ENCODE measurements at places on chromosomes 3 and 15.

DNA sequence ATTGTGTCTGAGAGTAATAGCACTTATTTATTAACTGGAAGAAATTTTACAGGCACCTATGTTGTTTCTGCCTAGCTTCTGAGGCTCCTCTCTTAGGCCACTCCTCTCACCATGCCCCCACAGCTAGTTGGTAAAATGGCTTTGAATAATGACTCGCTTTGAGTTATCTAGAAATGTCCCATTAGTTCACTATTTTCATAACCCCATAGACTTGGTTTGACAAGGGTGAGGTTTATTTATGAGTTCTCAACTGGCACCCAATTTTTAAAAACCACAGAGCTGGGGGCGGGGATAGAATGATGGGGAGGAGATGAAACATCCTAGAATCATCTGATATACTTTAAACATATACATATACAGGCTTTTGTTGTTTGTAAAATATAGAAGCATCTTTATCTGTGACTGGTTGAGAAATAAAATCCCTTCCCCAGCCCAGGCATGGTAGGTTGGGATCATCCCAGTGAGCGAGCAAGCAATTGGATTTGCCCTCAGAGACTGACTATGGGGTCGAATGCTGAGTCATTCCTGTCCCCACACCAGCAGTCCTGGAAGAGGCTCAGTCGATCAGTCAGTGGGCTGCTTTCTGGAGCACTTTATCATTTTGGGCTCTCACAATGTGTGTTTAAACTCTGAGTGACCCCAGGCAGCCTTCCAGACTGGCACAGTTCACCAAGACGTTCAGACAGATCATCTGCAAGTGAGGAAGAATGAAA, 60.2 kb upstream of the TSEN2 start:
- no peak for DNase-seq

- no peak for DNase-seq
Observed at GRCh38 chr15:81023483-81024264, 23.0 kb downstream of the TLNRD1 start.

GRCh38 chr3:196111939-196112386, 30.1 kb upstream of the TFRC start:
- DNase-seq: no peak

DNA sequence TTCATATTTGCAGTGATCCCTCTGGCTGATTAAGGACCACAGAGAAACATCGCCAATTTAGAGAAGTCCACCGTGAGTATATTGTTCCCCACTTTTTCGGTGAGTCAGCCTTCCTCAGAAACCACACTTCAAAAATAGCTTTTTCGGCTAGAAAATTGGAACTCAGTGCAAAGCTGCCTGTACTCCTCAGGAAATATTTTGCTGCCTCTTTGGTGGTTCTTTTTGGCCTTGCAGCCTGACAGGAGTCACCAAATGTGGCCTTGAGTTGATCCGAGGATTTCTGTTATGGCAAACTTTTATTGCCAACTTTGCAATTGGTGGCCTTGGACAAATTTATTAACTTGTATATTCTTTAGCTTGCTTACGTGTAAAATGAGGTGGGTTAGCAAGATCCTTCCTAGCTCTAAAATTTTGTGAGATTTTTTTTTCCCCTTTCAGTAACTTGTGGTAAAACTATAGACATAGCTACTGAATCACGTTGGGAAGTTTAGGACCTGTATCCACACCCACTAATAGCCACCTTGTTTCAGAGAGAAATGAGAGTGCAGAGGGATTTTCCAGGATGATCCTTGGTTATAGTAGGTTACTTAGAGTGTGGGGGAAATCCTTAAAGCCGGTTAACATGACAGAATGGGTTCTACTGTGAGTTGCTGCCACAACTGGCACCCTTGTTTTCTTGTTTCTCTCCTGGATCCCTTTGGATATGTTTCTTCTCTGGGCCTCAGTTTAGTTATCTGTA, 9.9 kb downstream of the ARL6IP5 start:
- DNase-seq: no peak

DNA sequence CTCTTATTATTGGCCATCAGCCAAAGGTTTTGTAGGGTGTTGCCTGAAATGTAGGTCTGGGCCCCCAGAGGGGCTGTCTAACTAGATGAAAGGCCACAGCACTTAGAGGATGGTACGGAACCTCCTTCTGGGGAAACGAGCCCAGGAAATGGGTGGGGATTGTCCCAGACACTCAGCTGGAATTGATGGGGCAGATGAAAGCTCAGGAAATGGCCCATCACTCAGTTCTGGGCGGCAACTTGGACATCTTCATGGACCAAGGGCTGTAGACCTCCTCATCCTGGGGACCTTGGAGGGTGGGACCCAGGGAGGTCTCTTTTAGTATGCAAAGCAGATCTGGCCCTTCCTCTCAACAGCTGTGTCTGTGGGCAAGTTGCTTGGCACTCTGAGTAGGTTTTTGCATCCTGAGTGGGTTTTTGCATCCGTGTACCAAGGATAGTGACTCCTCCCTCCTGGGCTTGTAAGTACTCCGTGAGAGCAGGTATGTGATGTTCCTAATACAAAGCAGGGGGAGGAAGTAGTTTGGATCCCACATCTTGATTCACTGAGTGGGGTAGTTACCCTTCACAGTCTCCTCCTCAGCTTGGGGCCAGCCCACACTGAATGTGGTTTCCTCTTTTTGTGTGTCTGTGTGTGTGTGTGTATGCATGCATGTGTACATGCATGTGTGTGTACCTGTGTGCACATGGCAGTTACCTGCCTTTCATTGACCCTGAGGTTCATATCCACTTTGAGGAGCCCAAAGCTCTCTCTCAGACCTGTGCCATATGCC, 292.0 kb downstream of the RPLP1 start:
- DNase-seq: no peak

DNA sequence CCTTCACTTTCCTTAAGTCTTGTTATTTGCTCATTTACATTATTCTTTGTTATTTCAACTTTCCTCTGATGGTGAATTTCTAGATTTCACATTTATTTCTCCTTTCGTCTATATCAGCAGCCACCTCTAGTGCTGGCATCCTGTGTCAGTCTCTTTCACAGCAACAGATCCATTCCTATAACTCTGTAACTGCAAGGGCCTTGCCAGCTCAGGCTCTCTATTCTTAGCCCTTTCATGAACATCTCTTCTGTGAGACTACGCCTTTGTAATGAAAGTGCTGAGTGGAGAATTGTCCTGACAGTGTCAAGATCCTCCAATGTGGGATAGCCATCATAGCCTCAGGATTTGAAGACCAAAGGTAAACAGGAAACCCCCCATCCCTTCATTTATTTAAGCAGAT, 3.9 kb upstream of the SCG3 start:
- DNase-seq: no peak

DNA sequence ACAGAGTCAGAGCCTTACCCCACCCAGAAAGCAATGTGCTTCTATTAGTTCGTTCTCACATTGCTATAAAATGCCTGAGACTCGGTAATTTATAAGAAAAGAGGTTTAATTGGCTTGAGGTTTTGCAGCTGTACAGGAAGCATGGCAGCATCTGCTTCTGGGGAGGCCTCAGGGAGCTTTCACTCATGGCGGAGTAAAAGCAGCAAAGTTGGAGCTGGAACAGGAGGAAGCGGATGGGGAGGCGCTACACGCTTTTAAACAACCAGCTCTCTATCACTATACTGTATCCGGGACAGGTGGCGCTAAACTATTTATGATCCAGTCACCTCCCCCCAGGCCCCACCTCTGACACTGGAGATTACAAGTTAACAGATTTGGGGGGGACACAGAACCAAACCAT, 176.3 kb upstream of the BHLHE40 start:
- no peak for DNase-seq

DNA sequence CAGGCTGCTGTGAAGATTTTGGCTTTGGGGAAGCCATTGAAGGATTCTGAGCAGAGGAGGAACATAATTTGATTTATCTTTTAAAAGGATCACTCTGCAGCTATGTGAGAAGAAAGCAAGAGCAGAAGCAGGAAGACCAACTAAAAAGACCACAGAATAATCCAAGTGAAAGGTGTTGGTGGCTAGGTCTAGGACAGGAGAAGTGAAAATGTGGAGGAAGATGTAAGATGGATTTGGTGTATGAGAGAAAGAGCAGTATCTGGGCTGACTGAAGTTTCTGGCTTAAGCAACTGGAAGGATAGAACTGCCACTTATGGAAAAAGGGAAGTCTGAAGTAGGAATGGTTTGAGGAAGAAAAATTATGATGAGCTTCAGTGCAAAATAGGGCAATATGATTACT, 62.0 kb downstream of the SFMBT1 start:
- no peak for DNase-seq

- no peak for DNase-seq
Observed at GRCh38 chr3:12954891-12955650, 113.7 kb upstream of the RPL32 start.

DNA sequence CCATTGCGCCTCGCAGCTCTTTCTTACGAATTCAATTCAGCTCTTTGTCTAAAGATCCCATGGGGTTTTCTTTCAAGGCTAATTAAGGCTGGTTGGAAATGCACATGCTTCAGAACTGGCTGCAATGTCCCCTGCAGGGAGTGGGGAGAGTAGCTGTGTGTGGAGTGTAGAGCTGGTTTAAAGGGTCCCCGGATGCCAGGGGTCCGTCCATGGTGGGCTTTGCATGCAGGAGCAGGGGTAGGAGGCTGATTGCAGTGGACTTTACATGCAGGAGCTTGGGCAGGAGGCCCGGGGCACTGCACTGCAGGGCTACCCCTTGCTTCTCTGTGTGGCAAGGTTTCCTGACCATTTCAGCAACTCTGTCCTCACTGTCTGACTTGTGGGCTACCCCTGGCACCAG, 261.6 kb upstream of the LYSMD4 start:
- DNase-seq: no peak

DNA sequence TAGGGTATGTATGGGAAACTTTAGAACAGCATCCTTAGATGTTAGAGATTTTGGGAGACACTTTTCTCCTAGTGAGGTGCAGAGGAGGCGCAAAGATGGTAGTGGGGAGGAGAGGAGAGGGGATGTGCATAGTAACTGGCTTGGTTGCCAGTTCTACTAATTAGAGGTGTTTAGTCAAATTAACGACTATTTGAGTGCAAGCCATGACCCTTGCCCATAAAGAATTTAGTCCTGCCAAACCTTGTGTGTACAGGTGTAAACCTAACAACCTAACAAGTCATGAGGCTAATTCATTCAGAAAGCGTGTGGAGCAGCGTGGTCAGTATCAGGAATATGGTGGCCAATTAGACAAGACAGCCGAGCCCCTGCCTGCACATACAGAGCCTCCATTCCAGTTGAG, 62.2 kb upstream of the SEC22A start:
- no peak for DNase-seq

DNA sequence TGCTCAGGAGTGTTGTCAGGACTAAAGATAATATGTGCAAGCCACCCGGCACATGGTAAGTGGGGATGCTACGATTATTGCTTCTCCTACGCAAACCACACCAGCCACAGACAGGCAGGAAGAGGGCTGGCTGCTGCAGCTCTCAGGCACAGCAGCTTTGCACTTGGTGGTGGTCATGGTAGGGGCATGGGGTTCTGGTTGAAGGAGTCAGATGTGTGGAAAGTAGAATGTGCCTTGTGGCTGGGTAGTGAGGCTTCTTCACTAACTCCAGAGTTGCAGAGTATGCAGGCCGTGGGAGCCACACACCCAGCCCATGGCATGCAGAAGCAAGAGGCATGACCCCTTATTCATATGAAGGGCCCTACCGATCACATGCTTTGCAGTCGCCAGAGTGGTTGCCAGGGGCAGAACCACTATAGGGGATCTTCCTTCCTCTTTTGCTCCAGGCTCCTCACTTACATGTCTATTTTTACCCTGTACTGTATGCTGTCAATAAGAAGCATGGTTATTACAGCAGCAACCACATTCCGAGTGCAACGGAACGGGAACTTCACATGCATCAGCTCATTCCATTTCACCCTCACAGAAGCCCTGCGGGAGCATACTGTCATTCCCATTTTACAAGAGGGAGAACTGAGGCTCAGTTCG, 59.2 kb upstream of the HERC1 start:
- DNase-seq: peak; percentile 53

- DNase-seq: no peak
Observed at GRCh38 chr15:72783004-72783639, 436 bp downstream of the ADPGK start.

DNA sequence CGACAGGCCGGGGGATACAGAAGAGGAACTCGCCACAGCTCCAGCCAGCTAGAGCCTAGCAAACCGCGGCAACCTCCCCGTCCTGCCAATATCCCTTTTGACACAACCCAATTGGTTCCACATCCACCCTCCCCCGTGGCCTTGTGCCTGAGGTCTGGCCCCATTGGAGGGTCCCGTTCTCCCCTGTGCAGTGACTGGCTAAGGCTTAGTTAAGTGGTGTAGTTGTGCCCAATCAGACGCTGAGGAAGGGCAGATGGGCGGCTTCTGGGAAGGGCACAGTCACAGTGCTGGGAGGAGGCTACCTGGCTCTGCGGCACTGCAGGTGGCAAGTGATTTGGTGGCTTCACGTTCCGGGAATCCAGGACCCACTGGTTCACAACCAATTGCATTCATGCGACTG, 78.6 kb downstream of the SNRK start:
- DNase-seq: no peak

- no peak for DNase-seq
Observed at GRCh38 chr3:169627789-169628188, 35.7 kb downstream of the MECOM start.

- no peak for DNase-seq
Observed at GRCh38 chr3:141863491-141863890, 13.0 kb upstream of the ATP1B3 start.

DNA sequence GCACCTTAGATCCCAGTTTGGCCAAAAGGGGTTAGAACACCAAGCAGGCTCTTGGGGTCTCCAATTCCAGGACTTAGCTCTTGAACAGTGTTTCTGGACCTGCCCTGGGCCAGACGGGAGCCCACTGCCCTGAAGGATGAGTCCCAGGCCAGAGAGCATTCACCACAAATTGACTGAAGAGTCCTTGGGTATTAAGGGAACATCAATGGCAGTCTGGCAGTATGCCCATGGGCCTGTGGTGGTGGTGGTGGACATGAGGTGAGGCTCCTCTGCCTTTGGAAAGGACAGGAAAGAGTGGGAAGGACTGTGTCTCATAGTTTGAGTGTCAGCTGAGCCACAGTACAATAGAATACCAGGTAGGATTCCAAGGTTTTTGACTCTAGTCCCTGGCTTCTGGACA, 960.0 kb downstream of the DIPK2A start:
- no peak for DNase-seq

- DNase-seq: no peak
Observed at GRCh38 chr3:8836096-8836495, 66.7 kb upstream of the OXTR start.

DNA sequence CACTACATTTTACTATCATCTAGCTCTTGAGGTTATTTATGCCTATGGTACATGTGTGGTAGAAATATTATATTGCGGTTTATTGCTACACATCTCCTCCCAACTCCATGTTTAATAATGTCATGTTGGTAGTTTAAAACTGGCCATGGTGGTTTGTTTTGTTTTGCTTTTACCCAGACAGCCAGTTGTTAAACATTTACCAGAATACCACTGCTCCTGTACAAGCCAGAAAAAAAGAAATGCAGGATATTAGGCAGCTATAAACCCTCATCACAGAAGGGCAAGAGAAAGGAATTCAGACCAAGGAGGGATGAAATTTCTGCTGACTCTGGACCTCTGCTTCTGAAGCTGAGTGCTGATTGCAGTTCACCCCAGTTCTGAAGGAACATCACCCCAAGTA, 451.8 kb upstream of the IL12A start:
- no peak for DNase-seq

Data from activated CD8-positive, alpha-beta memory T cell treated with anti-CD3 and anti-CD28 coated beads for 1 hour (primary cell).